ENCODE measurements at places on chromosomes 1 and 21. TPM values are rescaled to one million over a fixed set of nuclear protein-coding genes. Genes with fewer than 3 reads are reported as not detected.

Gene LCE7A
- not detected for total RNA-seq

Gene BSND
- total RNA-seq, result not detected

Gene VANGL2
- total RNA-seq, result not detected

Gene HES2
- not detected for total RNA-seq

Measured in articular chondrocyte of knee joint (primary cell).